Smooth muscle cell of the coronary artery (primary cell): ENCODE measurements at places on chromosomes 12 and 14. TPM values are rescaled to one million over a fixed set of nuclear protein-coding genes. Genes with fewer than 3 reads are reported as not detected.

The RGS6 gene
- total RNA-seq = under 0.01 TPM in 1 of 2 replicates, not detected in the other

The POLE2 gene
- 4.9 and 5.3 TPM in 2 replicates for total RNA-seq

The PPHLN1 gene
- total RNA-seq = 70.4 and 84.1 TPM in 2 replicates

The AICDA gene
- total RNA-seq = 0.08 TPM in 1 of 2 replicates, not detected in the other

The C1QL4 gene
- total RNA-seq = 0.45 TPM in 1 of 2 replicates, not detected in the other

The FRS2 gene
- total RNA-seq = 13.5 and 40.9 TPM in 2 replicates

The MYF5 gene
- not detected in 2 replicates for total RNA-seq

The SCN8A gene
- total RNA-seq = 0.23 and 27.5 TPM in 2 replicates

The FOXN4 gene
- not detected in 2 replicates for total RNA-seq

The DDHD1 gene
- 7.9 and 14.4 TPM in 2 replicates for total RNA-seq

The JPH4 gene
- not detected in 2 replicates for total RNA-seq
